ENCODE measurements at places on chromosomes 2 and 18.

GRCh38 chr2:47595687-47596086 lies 187.3 kb upstream of the MSH6 start:
- DNase-seq = no peak

GRCh38 chr2:216624251-216624650 lies 9.0 kb upstream of the IGFBP2 start:
- no peak for DNase-seq

DNA sequence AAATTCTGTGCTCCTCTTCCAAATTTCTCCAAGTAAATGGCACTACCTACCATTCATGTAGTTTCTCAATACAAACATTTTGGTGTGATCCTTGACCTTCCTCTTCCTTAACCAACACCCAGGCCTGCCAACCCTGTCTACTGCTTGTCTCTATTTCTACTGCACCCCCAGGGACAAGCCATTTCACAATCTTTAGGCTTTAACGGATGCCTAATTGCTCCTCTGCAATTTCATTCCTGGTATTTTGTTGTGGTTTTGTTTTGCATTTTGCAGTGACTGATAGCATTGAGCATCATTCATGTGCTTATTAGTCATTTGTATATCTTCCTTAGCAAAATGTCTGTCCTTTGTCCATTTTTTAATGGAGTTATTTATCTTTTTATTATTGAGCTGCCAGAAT lies 10.0 kb downstream of the FAP start:
- no peak for DNase-seq

DNA sequence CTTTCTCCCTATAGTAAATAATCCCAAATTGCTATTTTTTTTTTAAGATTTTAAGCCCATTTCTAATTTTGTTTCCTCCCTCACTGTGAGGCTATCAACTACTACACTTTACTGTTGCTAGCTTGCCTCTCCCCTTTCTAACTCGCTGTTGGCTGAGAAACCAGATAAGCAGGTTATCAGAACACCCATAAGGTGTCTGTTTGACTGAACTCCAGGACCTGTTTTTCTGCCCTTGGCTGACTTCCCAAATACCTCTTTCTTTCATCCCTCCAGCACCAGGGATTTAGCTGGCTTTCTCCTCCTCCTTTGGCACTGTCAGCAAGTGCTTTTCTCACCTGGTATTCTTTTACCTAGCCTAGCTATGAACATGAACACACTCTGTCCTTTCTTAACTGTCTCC lies 11.1 kb downstream of the TRAK2 start:
- DNase-seq = no peak

DNA sequence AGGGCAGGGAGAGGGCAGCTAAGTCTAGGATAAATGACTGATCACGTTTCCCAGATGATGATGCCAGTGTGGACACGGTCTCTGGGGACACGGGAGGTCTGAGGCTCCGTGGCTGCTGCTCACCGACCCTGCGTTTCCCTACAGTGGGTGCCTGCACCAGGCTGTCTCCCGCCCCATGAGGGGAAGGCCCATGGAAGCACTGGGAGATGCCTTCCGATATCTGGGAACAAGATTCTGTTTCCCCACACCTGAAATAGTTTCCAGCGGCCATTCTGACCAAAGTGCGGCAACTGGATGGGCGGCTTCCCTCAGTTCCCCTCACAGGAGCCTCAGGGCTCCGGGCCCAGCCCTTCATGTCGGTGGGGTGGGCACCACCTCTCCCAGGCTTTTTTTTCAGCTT lies 83.1 kb downstream of the EDAR start:
- DNase-seq = no peak

DNA sequence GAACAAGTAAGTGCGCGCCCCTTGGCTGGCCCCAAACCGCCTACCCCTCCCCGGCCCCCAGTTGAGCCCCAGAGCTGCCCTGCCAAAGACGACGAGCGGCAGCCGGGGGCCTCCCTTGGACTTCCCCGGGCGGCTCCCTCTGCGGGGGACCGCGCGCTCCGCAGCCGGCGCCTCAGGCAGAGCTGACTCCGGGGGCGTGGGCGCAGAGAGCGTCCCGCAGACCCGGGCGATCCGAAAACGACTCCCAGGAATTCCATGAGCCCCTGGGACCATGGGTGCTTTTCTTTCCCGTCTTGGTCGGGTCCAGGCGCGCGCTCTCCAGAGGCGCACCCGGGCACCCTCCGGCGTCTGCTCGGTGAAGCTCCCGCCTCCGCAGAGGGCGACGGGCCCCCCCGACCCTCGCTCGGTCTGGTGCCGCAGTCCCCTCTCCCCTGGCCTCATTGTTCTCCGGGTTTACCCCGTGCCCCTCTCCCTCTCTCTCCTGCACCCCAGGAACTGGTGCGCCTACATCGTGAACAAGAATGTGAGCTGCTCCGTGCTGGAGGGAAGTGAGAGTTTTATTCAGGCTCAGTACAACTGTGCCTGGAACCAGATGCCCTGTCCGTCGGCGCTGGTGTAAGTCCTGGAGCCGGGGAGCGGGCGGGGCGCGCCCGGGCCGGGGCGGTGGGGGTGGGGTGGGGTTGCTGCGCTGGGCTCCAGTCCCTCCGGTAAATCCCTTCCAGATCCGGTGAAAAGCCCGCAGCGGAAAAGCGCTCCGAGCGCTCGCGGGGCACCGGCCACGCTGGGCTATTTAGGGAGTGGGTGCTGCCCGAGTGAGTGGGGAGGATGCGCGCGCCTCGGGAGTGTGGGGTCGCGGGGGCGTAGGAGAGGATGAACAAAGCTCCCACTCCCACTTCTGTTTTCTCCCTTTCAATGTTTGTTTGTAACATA lies 776 bp downstream of the EMILIN2 start:
- DNase-seq = peak; percentile 49

DNA sequence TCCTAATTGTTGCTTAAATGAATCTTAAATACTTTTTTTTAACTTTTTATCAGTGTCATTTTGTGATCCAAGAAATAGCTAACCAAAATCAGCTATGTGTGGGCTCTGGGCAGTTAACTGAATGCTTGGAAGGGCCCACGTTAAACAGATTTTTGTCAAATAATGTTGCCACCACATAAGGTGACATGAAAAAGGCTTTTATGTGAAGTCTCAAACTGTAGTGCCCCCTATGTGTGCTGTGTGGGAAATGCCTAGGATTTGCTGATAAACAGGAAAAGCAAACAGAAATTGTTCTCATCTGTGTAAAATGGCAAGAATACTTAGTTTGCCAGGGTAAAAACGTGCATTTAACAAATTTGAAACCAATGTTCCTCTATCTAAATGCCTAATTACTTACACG lies 242.2 kb downstream of the ZNF516 start:
- no peak for DNase-seq

DNA sequence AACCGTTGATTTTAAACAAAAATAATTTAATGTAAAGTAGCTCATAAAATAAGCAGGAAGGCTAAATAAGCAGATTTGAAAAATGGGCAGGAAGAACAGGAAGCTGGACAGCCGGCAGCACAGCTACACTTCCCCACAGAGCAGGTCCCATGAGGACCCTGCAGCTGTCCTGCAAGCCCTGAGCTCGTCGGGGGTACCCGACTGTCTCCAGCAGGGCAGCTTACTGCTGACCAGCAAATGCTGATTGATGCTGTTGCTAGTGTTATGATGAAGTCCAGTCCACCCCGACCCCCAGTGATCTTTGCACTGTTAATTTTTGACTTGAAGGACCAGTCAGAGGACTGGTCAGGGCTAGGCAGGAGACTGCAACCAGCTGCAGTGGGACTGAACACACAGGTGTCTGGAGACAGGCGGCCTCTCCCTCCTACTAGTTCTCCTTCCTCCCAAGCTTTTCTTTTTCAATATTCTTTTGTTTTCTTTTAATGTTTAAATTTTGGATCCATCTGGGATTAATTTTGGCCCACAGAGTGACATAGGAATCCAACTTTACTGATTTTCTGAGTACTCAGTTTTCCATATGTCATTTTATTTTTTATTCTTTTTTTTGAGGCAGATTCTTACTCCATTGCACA lies 27.7 kb downstream of the POLE4 start:
- DNase-seq = peak; percentile 11

DNA sequence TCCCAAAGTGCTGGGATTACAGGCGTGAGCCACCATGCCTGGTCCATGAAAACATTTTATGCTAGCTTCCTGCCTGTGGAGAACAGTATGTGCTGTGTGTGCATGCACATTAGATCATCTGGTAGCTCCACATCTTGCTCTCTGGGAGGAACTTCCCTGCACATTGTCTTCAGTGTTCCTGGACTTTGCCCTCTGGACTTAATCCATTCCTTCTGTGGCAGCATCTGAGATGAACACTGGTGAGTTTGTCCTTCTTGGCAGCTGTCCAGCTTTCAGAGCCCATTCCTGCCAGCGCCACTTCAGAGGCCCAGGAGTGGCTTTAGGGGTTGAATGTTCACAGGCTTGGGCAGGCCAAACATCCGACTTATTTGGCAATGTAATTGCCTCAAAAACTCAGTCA lies 65.2 kb downstream of the POU3F3 start:
- no peak for DNase-seq

- no peak for DNase-seq
Observed at GRCh38 chr2:58435246-58435645, 194.1 kb upstream of the FANCL start.

DNA sequence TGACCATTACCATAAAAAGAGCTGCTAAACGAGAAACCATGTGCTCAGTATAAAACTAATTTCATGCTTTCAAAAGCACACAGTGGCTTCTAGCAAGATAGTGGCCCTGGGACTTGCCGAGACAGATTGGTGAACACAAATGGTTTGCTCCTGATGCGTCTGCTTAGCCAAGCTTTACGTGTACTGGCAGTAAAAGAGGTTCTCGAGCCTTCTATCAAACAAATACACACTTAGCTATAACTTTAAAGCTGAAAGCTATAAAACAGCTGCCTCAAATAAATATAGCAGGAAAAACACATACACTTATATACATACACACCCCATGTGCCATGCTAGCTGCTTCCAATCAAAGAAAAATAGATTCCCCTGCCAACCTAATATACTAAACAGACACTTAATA lies 117.0 kb downstream of the ZNF385B start:
- DNase-seq = no peak

DNA sequence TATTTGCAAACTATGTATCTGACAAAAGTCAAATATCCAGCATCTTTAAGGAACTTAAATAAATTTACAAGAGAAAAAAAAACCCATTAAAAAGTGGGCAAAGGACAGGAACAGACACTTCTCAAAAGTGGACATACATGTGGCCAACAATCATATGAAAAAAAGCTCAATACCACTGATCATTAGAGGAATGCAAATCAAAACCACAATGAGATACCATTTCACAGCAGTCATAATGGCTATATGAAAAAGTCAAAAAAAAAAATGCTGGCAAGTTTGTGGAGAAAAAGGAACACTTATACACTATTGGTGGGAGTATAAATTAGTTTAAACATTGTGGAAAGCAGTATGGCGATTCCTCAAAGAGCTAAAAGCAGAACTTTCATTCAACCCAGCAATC lies 130.3 kb upstream of the LHCGR start:
- DNase-seq = no peak

- peak; percentile 47 for DNase-seq
Observed at GRCh38 chr2:69741229-69741574, 732 bp upstream of the ANXA4 start.

- no peak for DNase-seq
Observed at GRCh38 chr2:97741251-97741650, 27.9 kb downstream of the ZAP70 start.
